ENCODE measurements at places on chromosomes 16 and 17.

DNA sequence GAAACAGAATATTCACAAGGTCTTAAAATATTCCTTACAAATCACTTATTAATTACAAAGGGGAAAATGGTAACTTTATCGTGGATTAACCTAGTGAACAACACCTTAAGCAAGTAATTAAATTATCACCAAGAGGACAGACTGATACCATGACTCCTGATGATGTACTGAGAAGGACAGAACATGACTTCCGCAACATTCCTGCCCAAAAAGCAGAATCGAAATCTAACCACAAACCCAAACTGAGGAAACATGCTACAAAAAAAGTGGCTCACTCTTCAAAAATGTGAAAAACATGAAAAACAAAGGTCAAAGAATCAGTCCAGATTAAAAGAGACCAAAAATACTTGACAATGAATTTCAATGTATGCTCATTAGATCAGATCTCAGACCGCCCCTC lies 151.5 kb downstream of the AATF start:
- DNase-seq = no peak

DNA sequence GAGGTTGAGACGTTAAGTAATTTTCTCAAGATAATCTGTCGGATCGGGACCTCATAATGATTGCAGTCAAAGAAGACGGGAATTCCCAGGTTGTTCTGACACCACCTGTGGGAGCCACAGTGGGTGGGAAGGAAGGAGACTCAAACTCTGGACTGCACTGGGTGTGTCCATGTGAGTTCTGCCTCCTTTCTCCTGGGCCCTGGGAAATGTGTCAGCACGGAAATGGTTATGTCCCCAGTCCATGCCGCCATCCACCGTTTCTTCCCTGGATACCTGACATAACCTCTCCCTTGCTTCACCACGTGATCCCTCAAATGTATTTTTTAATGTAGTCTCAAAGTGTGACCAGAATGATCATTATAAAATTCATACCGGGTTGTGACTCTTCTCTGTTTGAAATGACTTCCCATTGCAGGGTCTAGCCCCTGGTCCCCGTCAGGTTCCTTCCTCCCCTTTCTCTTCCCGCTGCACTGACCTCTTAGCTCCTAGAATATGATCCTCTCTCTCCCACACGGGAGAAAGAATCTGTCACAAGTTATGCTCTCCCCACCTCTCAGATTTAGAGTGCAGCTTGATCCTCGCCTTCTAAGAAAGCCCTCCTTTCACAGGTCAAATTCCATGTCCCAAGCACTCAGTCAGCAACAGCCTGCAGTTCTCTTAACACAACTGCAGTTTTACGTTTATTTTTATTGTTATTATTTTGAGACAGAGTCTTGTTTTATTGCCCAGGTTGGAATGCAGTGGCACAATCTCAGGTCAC lies 820.0 kb upstream of the EEF2KMT start:
- no peak for DNase-seq

DNA sequence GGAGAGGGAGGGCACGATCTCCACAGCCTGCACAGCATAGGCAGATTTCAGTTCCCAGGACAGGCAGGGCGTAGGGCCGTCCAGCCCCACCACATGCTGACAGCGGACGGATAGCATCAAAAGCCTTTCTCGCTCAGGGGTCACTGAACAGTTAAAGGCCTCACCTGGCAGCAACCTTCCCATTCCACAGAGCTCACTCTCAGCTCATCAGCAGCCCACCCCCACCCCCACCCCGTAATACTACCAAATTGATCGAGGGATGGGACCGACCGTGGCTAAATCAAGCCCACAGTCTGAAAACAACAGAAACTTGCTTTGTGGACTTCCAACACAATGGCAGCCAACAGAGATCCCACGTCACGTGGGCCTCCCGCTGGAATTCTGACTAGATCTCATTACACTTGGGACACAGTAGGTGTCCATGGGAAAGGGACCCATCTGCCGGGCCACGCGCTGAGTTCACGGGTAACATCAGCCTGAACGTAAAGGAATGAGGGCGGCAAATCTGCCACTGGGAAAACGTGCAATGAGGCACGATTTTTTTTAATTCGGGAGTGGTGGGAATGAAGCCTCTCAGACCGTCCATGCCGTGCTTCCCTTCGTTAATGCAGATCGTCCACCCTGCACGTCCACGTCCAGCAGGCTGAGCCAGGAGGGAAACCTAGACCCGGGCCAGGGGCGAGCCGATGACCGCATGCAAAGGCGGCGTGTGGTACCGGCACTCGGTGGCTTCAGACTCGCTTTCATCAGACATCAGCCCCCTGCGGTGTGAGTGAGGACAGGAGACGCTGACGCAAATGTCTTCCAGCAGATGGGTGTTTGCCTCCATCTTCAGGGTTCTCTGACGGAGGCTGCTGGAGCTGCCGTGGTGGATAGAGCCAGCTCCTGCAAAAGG lies 92.1 kb downstream of the TBC1D16 start:
- DNase-seq = no peak

GRCh38 chr16:62638324-62638911 lies 602.2 kb upstream of the CDH8 start:
- DNase-seq = no peak

DNA sequence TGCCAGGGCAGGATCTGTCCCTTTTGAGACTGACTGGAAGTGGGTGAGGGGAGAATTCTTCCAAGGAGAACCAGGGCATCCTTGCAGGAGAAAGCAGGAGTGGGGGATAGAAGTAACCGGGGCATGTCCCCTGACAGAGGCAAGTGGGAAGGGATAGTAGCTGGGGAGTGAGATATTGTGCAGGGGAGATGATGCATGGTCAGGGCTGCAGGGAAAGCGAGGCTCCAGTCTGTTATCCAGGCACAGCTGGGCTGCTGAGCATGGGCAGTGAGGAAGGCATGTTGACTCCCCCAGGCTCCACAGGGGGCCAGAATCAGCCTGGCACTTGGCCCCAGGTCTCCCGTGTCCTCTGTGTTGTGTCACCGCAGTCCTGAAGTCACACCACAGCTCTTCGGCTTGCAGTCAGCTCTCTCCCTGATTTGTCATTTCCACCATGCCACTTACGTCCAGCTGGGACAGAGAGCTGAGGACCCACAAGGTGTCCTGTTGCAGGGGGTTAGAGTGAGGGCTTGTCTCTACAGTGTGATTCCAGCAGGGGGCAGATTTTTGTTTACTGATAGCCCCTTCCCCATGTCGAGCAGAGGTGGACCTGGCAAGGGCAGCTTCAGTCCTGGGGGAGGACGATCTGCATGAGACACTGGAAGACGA lies 40.9 kb downstream of the B9D1 start:
- DNase-seq = no peak

GRCh38 chr17:57536289-57536688 lies 208.8 kb downstream of the CCDC182 start:
- no peak for DNase-seq

DNA sequence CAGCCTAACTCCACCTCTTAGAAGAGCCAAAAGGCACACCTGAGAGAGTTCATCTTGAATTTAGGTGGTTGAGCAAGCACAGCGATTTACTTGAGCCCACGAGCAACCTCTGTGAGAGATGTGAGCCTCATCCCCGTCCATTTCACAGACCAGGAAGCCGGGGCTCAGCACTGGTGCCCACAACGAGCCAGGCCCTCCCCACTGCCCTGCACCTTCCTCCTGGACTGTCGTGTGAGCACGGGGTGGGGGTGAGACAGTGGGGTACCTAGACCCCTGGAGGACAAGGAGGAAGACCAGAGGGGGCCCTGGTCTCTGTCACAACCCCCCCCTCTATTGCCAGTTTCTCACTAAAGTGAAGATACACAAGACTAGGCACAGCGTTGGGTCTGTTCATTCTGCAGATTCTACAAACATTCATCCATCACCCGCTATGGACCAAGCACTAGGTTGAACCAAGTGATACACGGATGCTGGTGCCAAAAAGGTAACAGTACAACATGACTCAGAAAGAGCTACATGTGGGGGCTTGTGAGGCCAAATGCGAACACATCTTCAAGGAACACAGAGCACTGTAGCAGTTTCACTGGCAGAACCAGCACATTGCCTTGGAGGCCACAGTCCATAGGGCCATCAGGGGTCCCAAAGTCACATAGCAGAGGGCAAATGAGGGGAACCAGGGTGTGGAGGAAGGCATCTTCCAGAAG lies 231.9 kb downstream of the PARN start:
- DNase-seq = no peak

DNA sequence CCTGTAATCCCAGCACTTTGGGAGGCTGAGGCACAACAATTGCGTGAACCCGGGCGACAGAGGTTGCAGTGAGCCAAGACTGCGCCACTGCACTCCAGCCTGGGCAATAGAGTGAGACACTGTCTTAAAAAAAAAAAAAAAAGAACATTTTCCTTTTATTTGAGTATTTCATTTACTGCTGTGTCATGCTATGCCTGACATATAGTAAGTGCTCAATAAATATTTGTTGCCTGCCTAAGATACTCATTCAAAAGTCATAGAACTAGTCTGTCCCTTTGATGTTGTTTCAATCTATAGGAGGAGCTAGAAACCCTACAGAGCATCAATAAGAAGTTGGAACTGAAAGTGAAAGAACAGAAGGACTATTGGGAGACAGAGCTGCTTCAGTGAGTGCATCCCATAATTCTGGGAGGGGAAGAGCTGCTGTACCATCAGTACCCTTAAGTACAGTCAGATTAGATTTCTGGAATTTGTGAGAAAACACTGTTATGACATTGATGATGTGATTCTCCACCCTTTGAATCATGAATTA lies 20.0 kb downstream of the CALCOCO2 start:
- no peak for DNase-seq

- DNase-seq = no peak
These were observed 51.5 kb downstream of the GTF3C1 start for GRCh38 chr16:27498031-27498825.

DNA sequence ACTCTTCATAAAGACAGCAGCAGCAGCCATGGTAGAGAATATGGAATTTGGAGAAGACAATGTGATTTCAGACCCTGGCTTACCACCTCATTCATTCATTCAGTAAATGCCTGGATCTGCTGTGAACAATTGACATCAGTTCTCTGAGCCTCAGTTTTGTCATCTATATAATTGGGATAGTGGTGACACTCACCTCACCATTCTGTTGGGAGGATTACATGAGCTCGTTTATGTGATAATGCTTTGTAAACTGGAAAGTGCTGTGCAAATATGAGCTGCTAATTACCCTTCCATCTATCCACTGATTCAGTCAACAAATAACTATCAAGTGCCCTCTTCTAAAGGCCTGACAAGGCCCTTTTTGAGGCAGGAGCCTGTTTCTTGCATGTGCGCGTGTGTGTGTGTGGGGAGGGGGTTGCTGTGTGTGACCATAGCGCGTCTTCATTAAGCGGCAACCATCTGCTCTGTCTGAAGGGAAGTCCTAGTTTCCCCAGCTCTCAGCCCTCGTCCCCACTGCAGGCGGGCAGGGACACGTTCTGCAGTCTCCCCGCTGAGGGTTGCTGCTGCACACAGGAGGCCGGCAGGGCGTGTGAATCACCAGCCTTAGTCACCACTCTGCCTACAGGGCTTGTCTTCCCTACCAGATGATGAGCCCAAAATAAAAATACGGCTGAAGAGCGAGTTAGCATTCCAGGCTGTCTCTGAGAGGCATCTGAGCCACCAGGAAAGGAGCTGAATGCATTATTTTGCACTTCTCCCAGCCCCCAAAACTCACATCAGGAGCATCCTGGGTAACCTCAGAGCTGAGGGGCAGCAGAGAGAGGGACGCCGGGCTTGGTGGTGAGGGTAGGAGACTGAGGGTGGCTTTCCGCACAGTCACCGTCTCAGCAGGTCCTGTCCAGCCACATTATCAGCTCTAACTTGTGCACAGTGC lies 19.9 kb downstream of the ARL4D start:
- DNase-seq = no peak

- DNase-seq = no peak
These were observed 15.5 kb downstream of the VPS35 start for GRCh38 chr16:46673320-46674013.

DNA sequence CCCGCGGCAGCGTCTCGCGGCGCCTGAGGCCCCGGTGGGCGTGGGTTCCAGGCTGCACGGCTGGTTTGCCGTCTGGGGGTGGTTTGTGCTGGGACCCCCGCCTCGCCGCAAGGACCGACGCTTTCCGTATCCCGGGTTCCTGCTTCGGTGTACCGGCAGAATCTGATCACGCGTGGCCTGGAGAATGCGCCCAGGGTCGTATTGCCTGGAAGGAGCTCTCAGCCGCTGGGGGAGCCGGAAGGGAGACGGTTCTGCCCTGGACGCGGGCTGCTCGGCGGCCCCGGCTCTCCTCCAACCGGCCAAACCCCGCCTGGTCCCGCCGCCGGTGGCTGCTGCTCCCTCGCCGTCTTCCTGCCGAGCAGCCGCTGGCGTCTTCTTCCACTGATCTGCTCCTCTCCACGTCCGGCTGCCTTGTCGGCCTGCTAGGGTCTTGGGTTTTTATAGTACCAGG lies 39.8 kb downstream of the ZNF778 start:
- DNase-seq = no peak

- no peak for DNase-seq
These were observed 27.7 kb upstream of the MPHOSPH6 start for GRCh38 chr16:82197540-82198240.

GRCh38 chr17:45429339-45430005 lies 3.2 kb downstream of the ARHGAP27 start:
- no peak for DNase-seq

DNA sequence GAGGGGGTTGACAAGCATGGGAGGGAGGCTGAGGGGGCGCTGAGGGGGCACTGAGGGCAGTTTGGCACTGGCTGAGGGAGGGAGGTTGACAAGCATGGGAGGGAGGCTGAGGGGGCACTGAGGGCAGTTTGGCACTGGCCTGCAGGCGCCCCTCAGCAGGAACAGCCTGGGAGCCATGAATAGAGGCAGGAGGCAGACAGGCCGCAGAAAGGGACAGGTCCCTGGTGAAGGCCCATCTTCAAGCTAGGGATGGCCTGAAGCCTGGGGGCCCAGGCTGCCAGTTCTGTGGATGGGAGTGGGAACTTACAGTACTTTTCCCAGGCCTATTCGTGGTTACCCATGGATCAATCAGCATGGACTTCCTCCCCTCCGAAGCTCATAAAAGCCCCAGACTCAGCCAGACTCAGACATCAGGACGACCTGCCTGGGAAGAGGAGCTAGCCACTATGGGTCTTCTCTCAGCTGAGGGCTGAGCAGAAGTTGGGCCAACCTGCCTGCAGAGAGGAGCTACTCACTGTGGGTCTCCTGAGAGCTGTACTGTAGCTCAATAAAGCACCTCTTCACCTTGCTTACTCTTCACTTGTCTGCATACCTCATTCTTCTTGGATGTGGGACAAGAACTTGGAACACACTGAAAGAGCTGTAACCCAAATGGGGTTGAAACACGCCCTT lies 72.8 kb upstream of the BRD7 start:
- DNase-seq = no peak

- no peak for DNase-seq
These were observed 17.6 kb downstream of the SLC13A5 start for GRCh38 chr17:6695565-6695964.

Data from stimulated activated CD4-positive, alpha-beta T cell treated with anti-CD3 and anti-CD28 coated beads, Interleukin-15, amount 100 ng/mL, for 1 hour (primary cell).